ENCODE measurements at places on chromosomes 4 and X.

GRCh38 chrX:110242371-110242770 is 75.5 kb downstream of the AMMECR1 start:
- no peak for DNase-seq

DNA sequence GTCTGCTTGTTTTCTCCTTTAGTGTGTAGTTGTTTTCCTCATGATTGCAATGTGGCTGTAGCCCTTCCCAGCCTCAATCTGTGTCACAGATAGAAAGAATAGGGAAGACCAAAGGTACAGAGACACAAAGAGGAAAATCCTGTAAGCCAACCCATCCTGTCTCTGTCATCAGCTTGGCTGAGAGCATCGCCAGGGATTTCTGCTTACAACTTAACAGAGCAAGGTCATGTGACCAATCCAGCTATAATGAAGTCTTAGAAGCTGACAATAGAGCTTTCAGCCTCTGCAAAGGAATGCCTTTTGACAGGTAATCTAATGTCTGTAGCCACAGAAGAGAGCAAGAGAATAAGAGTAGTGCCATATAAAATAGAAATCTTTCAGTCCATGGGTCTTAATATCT is 1598.0 kb upstream of the AGA start:
- DNase-seq: no peak

DNA sequence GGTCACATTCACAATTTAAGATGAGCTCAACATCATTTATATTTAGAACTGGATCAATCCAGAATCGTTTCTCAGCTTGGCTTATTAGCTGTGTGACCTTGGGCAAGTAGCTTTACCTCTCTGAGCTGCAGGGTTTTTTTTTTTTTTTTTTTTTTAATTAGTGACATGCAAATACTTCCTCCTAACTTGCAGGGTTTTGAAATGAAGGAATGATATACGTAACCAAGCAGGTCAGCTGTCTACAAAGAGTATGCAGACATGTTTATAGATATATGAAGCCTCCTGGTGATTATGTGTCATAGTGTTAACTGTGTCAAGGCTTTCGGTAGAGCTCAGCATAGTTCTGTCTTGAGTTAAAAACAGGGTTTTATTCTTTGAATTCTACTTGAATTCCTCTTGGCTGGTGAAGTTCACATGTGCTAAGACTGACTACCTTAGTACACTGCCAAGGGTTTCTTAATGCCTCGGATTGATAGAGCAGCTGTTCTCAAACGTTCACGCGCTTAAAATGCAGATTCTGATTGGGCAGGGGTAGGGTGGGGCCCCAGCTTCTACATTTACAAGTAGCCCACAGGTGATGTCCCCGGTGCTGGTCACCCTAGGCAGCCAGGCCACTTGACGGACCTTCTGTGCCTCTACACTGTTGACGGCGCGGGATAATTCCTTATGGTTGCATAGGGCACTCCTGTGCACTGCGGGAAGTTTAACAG is 654 bp upstream of the STS start:
- no peak for DNase-seq

DNA sequence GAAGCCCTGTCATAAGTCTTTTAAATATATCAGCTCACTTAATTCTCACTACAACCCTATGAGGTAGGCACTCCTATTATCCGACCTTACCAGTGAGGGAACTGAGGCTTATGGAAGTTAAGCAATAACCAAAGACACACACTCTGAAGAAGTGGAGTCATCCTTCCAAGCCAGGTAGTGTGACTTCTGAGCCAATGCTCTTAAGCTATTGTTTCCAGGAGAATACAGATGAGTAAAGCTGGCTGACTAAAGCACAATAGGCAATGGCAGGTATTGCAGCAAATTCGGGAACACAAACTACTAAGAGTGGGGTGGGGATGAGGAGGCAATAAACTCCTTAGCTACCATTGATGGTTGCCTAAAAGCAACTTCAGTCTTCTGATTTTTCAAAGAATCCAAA is 81.8 kb upstream of the KIT start:
- no peak for DNase-seq

All from activated gamma-delta T cell treated with Interleukin-2 at 50 U/mL for 16 hours (primary cell).